Caki2 (cell line): ENCODE measurements at places on chromosomes 2 and 18.

GRCh38 chr2:205932861-205933260 is 153.1 kb downstream of the INO80D start:
- no peak for DNase-seq

DNA sequence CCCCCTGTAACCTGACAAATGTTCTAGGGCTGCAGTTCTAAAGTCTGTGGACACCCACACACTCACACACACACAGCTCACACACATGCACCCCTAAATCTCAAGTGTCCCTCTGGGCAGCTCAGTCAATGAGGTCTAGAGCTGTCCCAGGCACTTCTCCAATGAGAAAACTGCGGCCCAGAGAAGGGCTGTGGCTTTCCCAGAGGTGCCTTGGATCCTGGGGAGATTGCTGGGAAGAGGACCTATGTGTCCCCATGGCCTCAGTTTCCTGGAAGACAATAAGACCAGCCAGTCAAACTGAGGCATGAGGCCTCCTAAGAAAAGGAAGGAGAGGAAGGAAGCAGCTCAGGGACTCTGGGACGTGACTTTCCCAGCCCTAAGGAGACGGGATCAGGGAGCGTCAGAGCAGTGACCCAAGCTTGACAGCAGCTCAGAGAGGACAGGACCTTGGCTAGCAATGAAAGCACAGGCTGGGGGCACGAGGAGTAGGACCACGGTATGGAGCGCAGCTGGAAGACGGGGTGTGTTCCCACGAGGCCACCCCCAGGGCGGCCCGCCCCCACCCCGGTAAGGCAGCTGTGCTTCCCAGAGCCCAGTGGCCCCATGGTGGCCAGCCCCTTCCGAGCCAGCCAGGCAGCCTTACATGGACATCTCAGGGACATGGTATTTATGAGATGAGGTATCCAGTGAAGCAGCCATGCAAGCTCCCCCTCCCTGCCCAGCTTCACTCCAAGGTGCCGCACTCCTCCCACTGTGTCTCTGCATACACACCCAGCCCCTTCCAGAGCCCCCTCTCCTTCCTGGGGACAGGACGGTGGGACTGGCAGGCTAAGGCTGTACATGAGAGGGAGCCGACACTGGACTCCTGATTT is 46.0 kb downstream of the TNS1 start:
- DNase-seq = no peak

DNA sequence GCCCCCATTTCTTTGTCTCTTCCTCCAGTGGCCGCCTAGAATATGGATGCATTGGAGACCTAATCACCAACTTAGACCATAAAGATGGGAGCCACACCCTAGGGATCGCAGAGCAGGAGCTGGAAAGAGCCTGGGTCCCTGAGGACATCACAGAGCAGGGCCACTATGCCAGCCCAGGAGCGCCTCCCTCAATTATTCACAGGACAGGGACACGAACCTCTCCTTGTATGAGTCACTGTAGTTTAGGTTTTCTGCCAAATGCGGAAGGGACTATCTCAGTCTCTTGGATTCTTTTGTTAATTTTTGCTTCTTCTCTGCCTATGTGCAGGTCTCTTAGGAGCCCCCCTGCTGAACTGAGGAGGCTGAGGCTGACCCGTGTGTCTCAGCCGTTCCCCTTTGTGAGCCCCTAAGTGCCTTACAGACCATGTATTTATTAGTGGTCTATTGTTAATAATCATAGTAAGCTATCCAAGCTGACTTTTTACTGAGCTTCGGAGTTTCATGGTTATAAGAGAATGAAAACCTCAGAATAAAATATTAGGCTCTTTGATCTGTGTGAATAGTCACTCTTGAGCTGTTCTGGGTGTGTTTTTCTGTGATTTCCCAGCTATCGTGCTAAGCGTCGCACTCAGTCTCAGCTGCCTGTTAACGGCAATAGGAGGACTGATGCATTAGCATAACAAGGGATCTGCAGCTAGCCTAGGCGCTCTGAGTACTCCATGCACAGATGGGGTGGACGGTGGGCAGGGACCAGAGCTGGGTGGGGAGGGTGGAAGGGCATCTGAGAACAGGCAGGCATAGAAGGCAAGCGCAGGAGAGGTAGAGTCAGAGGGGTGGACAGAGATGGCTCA is 12.7 kb upstream of the PTPN4 start:
- DNase-seq = no peak

DNA sequence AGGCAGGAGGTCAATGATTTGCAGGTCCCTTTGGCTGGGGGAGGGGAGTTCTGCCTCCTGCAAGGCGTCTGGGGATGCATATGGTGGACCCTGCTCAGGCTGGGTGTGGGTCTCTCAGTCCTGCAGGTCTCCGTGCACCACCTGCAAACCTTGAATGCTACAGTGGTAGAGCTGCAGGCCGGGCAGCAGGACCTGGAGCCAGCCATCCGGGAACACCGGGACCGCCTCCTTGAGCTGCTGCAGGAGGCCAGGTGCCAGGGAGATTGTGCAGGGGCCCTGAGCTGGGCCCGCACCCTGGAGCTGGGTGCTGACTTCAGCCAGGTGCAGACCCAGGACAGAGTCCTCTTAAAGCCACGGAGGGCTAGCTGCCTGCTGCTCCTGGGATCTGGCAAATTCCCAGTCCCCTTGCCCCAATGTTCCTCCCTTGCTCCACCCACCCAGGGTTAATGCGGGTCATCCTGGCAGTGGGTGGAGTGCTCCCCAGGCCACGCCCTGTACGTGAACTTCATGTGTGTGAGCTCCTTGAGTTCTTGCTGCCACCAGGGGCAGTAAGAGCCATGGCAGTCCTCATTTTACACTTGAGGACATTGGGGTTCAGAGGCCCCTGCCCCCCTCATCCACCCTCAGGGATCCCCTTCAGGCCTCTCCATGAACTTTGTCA is 3.1 kb downstream of the PROM2 start:
- DNase-seq = no peak
